ENCODE measurements at places on chromosomes 3 and 15.

GRCh38 chr3:58874795-58875194 lies 175.0 kb downstream of the CFAP20DC start:
- peak; percentile 71 for DNase-seq

GRCh38 chr15:57263520-57263919 lies 112.8 kb upstream of the CGNL1 start:
- no peak for DNase-seq

- DNase-seq = no peak
Observed at GRCh38 chr3:188877381-188877780, 294.4 kb upstream of the TPRG1 start.

DNA sequence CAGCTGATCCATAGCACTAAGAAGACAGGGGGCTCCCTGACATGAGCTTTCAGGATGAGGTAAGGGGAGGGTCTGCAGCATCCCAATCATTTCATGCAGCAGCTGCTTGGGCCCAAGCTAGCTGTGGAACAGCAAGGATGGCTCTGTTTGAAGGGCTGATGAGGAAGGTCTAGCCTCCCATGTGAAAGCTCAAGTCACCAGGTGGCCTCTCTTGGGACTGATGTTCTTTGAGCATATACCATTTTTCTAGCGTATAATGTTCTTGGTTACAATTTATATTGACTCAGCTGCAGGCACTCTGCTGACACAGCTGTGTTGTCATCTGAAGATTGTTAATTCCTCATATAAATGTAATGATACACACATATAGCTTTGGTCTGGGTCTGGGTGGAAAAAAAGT lies 87.0 kb downstream of the CD200R1L start:
- DNase-seq = no peak

DNA sequence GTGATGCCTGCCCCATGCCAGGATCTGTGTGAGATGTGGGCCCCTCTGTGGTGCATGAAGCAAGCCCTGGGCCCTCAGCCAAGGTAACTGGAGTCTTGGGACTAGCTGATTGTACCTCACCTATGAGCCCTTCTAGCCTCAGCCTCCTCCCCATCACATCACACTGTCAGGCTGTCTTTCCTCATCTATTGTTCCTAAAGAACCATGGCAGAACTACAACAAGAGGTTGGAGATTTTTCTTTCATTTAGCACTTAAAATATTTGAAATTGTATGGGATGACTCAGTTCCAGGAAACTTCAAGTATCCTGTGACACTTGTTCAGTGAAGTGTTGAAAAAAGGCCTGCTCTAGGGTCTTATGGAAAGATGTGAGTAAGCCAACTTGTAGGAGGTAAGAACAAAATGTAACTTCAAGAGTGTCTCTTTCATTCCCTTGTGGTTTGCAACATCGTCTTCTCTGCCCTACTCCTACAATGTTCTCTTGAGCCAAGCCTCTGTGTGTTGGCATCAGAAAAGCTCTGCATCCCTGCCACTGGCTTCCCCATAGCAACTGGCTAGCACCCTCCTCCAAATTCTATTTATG lies 58.7 kb upstream of the TIPARP start:
- DNase-seq = peak; percentile 93

DNA sequence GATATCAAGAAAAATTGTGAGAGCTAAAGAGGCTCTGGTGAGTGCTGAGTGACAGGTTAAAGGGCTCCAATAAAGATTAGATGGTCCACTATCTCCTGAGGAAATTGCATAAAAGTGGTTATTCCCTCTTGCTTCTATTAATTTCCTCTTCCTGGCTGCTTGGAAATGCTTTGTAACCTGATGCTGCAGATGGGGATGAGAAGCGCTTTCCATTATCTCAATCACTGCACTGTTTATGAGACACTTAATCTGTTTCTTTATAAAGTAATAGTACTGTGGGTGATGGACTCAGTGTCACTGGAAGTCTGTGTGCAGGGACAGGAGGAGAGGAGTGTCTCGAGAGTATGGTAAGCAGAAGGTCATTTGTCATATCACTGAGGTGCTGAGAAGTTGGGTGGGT lies 305.3 kb downstream of the EPHB1 start:
- no peak for DNase-seq

DNA sequence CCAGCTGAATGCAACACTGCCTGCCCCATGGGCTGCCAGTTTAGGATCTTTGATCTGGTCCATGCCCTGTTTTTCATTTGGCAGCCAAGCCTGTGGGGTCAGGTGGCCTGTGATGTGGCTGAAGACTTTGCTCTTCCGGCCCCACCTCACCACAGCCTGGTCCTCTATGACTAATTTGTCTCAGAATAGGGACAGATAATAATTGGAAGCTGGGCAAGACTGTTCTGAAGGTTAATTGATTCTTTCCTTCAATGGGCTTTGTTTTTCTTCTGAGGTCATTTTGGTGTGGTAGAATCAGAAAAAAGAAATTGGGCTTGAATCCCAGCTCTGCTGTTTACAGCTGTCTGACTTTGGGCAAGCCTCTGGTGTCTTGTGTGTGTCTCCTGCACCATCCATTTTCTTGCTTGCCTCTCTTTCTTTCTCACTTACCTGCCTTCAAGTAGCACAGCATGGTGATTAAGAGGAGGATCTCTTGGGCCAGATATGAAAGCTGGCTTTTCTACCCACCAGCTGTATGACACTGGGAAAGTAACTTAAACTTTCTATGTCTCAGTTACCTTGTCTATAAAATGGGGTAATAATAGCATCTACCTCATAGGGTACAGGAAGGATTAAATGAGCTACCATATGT lies 24.2 kb downstream of the ABHD2 start:
- no peak for DNase-seq

GRCh38 chr3:173000553-173000952 lies 140.5 kb downstream of the SPATA16 start:
- no peak for DNase-seq

DNA sequence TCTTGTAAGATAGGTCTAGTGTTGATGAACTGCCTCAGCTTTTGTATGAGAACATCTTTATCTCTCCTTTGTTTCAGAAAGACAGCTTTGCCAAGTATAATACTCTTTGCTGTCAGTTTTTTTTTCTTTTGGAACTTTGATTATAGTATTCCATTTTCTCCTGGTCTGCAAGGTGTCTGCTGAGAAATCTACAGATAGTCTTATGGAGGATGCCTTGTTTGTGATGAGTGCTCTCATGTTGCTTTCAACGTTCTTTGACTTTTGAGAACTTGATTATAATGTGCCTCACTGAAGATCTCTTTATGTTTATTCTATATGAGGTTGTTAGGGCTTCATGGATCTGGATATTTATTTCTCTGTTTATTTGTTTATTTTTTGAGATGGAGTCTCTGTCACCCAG lies 60.3 kb downstream of the DOCK3 start:
- DNase-seq = no peak

GRCh38 chr3:192307631-192308030 lies 419.7 kb downstream of the FGF12 start:
- no peak for DNase-seq

- no peak for DNase-seq
Observed at GRCh38 chr3:61853912-61854311, 292.5 kb downstream of the PTPRG start.
